GM23248 (cell line): ENCODE measurements at places on chromosomes 4 and X. TPM values are rescaled to one million over a fixed set of nuclear protein-coding genes. Genes with fewer than 3 reads are reported as not detected.
A peak's percentile ranks its signal among the peaks of the same experiment; 100 is the strongest.

DNA sequence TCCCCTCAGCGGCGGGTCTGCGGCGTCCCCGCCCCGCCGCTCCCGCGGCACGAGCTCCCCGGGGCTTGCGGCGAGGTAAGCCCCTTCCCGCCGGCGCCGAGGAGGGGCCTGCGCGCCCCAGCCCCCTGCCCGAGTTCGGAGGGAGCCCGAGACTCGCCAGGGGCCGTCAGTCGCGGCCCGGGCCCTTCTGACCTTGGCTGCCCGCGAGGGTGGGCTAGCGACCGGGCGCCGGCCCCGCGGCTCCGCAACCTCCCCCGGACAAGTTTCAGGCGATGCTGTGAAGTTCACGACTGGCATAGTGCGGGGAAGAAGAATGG, 554 bp downstream of the CDKL5 start:
- peak; percentile 16 for DNase-seq

The ARAF gene
- total RNA-seq = 21.4 and 32.0 TPM in 2 replicates

The BEX5 gene
- total RNA-seq = not detected in 2 replicates

The CYTL1 gene
- 1.5 TPM in 1 of 2 replicates, not detected in the other for total RNA-seq

GRCh38 chrX:43706786-43707370, 50.8 kb downstream of the MAOA start:
- peak; percentile 2 for DNase-seq

- DNase-seq = no peak
These were observed 472.7 kb upstream of the MAGEB18 start for GRCh38 chrX:25665431-25665830.

The CT45A10 gene
- not detected in 2 replicates for total RNA-seq

The MAGEB1 gene
- not detected in 2 replicates for total RNA-seq

The ANK2 gene
- total RNA-seq = 25.9 and 53.1 TPM in 2 replicates

DNA sequence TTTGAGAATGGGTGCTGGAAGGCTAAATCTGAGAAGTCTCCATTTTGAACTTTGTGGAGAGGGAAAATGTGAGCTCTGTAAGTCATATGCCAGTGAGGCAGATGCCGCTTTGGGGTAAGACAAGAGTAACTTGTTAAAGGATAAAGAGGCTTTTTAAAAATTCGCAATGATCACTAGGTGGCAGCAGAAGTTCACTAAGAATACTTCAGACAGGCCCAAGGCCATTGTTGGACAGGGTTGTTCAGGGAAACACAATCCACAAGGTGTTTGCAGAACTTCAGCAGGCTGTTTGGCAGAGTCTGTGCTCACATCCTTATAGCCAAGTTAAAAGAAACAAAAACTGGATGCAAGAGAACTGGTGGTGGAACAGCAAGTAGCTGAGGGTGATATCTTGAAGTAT, 13.7 kb upstream of the PIGA start:
- DNase-seq = peak; percentile 70

- no peak for DNase-seq
These were observed 34.9 kb downstream of the BMP3 start for GRCh38 chr4:81065446-81065845.

The PRR32 gene
- total RNA-seq = not detected in 2 replicates

- peak; percentile 58 for DNase-seq
These were observed 98.7 kb downstream of the TMEM131L start for GRCh38 chr4:153564630-153565525.

DNA sequence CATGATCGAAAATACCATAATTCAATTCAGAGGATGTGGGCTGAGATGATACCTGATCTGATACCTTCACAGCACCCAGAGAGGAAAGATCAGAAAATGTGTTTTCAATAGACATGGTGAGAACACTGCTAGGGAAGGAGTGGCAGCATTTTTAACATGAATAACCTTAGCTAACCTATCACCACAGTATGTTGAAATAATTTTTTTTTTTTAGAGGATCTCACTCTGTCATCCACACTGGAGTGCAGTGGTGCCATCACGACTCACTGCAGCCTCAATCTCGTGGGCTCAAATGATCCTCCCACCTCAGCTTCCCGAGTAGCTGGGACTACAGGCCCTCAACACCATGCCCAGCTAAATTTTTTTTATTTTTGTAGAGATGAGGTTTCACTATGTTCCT, 90.5 kb upstream of the RAPGEF2 start:
- peak; percentile 77 for DNase-seq

- peak; percentile 8 for DNase-seq
These were observed 27.8 kb upstream of the FGFBP2 start for GRCh38 chr4:15990570-15991285.

GRCh38 chr4:57426779-57427395, 316.7 kb upstream of the IGFBP7 start:
- DNase-seq = peak; percentile 78

DNA sequence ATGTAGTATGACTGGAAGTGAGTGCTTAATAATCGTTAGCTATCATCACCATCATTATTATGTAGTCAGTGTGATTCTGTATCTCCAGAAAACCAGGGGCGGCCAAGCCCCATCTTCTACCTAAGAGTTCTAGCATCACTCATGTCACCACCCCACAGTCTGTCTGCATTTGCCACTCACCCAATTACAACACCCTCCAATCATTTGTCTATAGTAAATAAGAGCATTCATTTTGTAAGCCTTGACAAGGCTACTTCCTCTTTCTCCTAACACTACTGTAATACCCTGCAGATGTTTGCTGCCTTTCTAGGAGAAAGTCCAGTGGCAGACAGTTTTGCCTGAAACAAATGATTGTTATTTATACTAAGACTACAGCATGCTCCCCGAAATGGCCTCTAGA, 15.8 kb upstream of the IL21 start:
- DNase-seq = no peak

The CD38 gene
- not detected in 2 replicates for total RNA-seq

- DNase-seq = no peak
These were observed 104.6 kb downstream of the NPFFR2 start for GRCh38 chr4:72136429-72136828.

GRCh38 chrX:25597551-25597950, 540.6 kb upstream of the MAGEB18 start:
- DNase-seq = no peak

GRCh38 chrX:115408771-115409400, 119.4 kb downstream of the LUZP4 start:
- peak; percentile 22 for DNase-seq

DNA sequence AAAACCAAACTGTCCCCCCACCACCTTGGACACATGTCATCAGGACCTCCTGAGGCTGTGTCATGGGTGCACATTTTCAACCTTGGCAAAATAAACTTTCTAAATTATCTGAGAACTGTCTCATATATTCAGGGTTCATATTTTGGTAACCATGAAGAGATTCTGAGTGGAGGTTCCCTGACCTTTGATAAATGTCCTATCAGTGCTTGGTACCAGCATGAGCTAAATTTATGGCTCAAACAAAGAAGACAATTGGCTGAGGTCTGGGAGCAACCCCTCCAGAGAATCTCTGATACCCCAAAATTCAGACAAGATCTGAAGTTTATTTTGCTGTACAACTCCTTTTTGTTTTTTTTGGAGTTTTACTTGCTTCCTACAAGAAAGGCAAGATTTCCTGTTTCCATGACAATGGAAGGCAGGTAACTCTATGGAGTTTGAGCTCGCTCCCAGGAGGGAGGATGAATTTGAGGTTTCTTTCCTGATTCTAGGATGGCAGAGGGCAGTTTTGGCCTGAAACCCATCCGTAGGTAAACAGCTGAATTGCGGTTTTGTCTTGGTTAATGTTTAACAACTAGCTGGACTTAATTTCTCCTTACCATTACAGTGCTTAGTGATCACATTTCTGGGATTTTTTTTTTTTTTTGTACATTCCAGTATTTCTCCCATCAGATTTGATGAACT, 14.5 kb downstream of the UGT2B15 start:
- DNase-seq = no peak

GRCh38 chrX:68079961-68080360, 353.3 kb downstream of the OPHN1 start:
- peak; percentile 37 for DNase-seq

DNA sequence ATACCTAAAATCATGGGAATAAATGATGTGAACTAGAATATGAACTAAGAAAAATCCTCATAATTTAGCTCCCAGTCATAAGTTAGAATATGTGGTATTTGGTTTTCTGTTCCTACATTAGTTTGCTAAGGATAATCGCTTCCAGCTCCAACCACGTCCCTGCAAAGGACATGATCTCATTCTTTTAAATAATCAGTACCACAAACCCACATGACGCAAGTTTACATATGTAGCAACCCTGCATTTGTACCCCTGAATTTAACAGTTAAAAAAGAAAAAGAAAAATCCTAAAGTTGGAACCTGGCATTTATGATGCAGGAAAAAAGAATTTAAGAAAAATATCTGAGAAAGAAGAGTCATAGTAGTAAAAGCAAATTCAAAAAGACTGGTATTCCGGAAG, 13.3 kb downstream of the UBA6 start:
- peak; percentile 74 for DNase-seq

DNA sequence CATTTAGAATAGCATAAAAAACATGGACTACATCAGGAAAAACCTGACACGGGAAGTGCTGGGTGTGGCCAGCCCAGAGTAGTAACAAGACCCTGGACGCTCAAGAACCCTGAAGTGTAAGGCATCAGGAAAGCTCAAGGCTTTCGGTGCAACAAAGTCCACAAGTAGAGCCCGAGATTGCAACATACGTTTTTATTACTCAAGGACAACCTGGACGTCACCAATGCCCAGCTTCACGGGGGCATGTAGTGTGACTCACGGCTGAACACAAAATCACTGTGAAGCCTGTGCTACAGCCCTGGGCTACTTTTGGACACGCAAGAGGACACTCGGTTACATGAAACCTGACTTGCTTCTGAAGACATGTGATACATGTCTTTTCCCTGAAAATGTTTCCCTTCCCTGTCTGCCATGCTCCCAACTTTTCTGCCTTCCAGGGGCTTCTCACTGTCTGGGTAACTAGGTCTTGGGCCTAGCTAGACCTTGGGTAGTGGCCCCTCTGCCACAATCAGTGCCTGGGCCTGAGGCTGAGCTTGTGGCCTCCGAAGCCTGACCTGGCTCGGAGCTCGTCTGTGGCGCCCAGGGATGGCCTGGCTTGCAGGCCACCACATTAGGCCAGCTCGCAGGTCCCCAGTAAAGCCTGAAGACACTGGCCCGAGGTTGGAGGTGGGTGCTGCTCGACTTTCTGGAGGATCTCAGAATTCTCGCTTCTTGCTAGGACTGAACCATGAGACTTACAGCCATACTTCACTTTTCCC, 9.2 kb downstream of the IRAK1 start:
- peak; percentile 69 for DNase-seq

The EIF2S3 gene
- total RNA-seq = 163 and 190 TPM in 2 replicates

The GAGE2A gene
- not detected in 2 replicates for total RNA-seq

GRCh38 chrX:120000490-120001246, 57.1 kb upstream of the NKAP start:
- DNase-seq = peak; percentile 46

The MMRN1 gene
- total RNA-seq = not detected in 2 replicates

GRCh38 chrX:15310117-15310516, 5.3 kb downstream of the ASB11 start:
- DNase-seq = peak; percentile 11

The EDA gene
- 0.11 TPM in 1 of 2 replicates, not detected in the other for total RNA-seq

DNA sequence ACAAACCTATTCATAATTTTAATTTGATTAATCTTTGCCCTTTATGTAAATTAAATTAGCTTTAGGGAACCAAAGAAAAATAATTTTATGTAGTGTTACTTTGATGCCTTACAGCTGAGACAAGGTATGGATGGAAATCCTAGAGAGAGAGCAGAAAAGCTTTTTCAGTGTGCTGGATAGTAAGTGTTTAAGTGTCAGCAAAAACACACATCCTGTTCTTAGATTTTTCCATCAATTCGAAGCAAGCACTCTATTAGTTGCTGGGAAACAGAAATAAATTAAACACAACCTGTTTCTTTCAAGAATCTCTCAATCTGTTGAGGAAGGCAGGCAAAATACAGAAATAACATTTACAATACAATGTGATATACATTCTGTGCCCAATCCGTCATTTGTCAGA, 327.8 kb downstream of the GALNTL6 start:
- DNase-seq = no peak

- peak; percentile 9 for DNase-seq
These were observed 383.0 kb upstream of the TENM3 start for GRCh38 chr4:181860157-181860556.

The ABLIM2 gene
- total RNA-seq = not detected in 2 replicates

DNA sequence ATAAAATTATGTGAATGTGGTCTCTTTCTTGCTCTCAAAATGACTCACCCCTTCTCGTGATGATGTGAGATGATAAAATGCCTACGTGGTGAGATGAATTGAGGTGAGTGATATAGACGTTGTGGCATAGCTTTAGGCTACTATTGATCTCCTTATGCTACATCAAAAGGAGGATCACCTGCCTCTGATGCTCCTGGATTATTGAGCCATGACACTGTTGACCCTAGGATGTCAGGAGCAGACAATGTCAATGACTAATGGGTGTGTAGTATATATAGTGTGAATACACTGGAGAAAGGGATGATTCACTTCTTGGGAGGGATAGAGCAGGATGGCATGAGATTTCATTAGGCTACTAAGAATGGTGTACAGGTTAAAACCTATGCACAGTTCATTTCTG, 210.7 kb upstream of the PRPS2 start:
- DNase-seq = no peak

DNA sequence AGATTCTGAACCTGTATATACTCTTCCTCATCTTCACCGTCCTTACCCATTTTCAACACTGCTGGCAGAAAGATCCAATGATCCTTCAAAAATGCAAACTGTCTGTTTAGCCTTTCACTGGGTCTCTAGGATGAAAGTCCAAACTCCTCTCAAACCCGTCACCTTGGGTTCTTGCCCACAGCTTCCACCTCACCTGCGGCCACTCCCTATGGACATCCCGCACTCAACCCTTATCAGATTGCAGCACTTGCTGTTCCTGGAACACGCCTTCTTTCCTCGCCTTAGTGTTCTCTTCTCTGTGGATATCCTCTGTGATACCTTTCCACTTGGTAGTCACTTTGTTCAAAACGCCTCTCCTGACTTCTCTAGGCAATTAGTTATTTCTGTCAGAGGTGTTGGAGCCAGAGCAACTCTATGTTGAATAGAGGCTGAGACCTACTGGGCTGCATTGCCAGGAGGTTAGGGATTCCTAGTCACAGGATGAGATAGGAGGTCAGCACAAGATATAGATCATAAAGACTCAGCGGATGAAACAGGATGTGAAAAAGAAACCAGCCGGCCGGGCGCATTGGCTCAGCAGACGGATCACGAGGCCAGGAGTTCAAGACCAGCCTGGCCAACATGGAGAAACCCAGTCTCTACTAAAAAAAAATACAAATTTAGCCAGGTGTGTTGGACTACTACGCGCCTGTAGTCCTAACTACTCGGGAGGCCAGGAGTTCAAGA, 4.2 kb upstream of the NOCT start:
- no peak for DNase-seq

- DNase-seq = no peak
These were observed 11.6 kb upstream of the SCD5 start for GRCh38 chr4:82810176-82810575.

GRCh38 chr4:183182873-183183725, 84.0 kb downstream of the WWC2 start:
- DNase-seq = peak; percentile 92

The BMP15 gene
- not detected in 2 replicates for total RNA-seq

- DNase-seq = peak; percentile 17
These were observed 64.3 kb upstream of the CCDC160 start for GRCh38 chrX:134172588-134173259.

The BGN gene
- total RNA-seq = 115 and 129 TPM in 2 replicates
